Fibroblast of skin of right quadriceps (primary cell): ENCODE measurements at places on chromosomes 6 and 20.

DNA sequence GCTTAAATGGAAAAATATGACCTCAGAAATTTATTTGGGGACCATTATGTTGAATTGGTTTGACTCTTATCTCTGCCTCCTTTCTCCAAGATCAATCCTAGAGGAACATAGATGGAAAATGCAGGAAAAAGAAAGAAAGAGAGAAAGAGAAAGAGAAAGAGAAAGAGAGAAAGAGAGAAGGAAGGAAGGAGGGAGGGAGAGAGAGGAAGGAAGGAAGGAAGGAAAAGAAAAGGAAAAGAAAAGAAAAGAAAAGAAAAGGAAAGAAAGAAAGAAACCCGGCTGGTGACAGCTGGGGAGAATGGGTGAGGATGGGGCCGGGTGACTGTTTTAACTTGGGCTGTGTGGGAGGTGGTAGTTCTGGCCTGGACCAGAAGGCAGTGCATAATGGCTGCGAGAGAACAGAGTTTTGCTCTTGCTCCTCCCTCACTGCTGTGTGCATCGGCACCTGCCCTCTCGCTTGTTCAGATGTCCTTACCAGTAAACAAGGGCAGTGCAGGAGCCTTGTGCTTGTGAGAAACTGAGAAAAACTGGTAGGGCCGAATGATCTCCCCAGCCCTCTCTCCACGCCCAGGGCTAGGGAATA is 24.7 kb downstream of the GLO1 start:
- no peak for DNase-seq

GRCh38 chr6:13400772-13401171 is 72.4 kb upstream of the TBC1D7 start:
- no peak for DNase-seq

- no peak for DNase-seq
Observed at GRCh38 chr6:81105998-81106397, 646.5 kb downstream of the TENT5A start.

GRCh38 chr6:122778302-122778701 is 1.2 kb upstream of the FABP7 start:
- no peak for DNase-seq

DNA sequence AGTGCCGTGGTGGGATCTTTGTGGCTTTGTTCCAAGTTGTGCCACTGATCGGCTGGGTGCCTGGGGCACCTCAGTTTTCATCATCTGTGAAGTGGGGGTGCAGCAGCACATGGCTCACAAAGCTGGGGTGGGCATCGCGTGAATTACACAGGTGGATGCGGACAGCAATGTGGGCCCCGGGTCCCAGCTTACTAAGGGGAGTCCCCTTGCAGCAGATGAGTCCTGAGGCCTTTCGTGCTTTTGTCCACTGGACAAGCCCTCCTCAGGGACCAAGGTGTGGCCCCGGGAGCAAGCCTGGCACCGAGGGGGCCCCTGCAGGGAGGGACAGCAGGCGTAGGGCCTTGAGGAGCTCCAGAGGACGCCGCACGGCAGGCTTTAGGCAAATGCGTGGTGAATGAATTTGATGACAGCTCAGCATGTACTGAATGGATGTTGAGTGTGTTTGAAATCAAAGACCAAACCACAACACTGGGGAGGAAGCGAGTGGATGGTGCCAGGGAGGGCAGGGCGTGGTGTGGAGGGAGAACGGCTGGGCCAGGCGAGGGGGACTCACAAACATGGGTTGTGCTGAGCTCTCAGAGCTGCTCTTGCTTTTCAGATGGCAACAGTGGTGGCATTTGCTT is 53.2 kb downstream of the IRF4 start:
- no peak for DNase-seq

DNA sequence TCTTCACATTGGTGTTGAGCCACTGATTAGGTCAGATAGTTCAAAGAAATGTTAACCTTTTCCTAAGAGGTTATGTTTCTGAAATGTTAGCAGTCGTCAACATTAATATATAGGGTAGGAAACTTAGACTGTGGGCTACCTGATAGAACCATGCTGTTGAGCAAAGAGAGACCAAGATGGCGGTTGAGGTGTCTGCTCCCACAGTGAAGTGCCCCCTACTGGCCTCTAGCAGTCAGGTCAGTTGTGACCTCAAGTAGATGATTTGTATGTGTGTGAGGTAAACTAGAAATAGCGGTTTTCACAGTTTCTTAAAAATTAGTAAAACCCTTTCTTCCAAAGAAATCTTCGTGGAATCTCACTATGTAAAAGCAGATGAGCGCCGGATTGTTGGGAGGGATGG is 40.3 kb downstream of the MTHFD1L start:
- DNase-seq = no peak

DNA sequence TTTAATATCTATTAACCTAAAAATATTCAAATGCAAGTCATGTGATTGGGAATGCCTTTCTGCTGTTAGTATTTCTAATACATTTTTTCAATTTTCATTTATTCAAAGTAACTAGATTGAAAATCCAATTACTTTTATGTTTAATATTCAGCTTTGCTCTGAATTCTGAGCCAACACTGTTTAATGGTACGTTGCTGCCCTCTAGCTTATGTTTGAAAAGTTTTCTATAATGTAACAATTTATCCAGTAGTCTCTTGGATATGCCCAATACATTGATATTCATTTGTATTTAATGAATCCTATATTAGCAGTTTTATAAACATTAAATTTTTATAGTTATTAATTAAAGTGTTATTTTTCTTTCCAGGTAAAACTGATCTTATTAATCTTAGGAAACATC is 47.4 kb downstream of the LGSN start:
- peak; percentile 1 for DNase-seq

DNA sequence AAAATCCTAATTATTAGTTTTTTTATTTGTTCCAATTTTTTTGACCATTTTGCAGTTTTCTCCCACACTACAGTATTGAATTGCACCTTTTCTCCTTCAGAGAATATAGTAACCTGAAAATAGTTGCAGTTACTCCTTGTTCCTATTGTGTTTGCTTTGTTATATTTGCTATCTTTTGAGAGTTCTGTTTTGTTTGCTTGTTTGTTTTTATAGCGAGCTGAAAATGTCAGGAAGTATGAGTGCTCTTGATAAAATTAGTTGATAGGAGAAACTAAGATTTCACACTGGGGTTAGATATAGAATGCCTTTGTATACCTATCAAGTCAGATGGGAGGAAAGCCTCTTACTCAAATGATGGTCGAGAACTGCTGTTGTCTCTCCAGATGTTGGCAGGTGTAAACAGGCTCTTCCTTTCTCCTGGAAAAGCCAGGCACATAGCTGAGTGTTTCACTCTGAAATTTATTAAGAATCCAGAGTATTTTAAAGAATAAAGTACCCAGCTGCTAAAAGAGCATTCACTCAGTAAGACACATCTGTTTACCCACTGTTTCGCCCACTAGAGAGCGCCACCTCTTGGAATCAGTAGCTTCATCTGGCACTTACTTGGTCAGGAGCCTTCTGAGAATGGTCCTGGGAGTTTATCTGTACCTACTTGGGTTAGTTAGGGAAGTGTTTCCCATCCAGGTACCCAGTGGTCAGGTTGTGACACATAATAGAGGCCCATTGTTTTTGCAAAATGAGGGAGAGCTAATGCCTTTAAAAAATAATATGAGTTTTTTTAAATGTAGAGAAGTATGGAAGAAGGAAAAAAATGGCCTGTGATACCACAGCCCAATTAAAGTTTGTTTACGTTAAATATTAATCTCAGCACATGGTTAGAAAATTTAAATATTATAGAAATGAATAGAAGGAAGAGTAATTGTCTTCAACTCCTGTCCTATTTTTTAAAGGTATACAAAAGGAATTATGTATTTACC is 11.2 kb downstream of the NT5DC1 start:
- DNase-seq = peak; percentile 21

DNA sequence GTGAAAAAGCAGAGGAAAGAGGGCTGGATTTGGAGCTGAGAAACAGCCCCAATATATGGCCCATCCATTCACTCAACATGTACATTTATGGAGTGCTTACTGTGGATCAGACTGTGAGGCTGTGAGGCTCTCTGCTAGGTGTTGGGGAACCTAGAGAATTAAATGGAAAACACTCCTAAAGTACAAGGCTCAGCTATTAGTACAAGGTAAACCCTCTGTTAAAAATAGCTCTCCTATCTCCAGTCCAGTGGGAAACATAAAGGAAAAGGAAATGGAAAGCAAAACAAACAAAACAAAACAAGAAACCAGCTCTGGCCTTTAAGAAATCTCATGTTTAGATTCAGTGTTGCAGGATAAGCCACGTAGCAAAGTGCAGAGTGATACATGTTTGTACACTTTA is 35.0 kb downstream of the LY86 start:
- DNase-seq = no peak

GRCh38 chr6:123022975-123023374 is 26.9 kb downstream of the CLVS2 start:
- DNase-seq = no peak

- no peak for DNase-seq
Observed at GRCh38 chr20:43559147-43559987, 540 bp downstream of the SGK2 start.

DNA sequence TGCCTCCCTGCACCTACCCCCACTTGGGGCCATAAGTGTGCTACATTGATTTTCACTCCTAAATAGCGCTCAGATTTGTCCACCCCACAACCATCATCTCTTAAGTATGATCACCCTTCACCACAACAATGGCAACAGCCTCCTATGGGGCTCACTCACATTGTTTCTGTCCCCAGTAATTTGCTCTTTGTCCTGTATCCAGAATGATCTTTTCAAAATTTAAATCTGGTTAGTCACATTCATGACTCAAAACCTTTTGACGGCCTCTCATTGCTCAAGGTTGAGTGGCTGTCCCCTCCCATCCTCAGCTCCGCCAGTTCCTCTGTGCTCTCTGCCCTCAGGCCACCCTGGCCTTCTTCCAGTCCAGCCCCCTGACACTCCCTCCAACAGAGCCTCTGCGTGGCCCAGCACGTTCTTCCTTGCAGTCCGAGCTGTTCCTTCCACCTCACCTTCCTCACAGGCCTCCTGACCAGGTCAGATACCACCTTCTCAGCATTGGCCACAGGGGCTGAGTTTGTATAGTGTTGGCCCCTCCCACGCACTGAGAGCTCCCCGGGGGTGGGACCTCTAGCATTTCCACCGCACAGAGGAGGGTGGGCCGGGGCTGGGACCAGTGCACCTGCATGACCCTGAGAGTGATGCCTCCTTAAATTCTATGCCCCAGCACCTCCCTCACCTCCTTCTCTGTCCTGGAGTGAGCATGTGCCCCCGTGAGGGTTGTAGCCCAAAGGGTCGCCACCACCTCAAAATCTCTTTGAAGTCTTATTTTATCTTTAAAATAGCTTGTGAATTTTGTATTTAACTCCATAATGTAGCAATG is 2.4 kb upstream of the PPP1R3G start:
- peak; percentile 79 for DNase-seq

DNA sequence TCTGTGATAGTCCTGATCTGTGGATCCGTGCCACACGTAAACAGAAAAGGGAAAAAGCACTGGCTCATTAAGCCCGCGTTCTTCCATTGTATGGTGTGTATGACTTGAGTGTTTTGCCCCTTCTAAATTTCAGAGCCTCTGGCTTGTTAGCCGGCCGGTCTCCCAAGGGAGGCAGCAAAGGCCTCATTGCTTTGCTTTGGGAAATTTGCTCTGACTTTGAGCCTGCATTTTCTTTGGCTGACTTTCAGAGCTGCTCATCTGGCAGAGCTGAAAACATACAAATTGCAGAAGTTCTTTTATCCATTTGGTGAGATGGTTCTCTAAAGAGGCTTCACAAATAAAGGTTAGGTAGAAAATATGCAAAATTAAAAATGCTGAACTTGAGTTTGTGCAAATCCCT is 123.0 kb downstream of the UTRN start:
- DNase-seq = peak; percentile 38

GRCh38 chr6:107124934-107125348 is 9.6 kb upstream of the BEND3 start:
- no peak for DNase-seq

- DNase-seq = no peak
Observed at GRCh38 chr20:6017467-6017866, 36.4 kb downstream of the LRRN4 start.

DNA sequence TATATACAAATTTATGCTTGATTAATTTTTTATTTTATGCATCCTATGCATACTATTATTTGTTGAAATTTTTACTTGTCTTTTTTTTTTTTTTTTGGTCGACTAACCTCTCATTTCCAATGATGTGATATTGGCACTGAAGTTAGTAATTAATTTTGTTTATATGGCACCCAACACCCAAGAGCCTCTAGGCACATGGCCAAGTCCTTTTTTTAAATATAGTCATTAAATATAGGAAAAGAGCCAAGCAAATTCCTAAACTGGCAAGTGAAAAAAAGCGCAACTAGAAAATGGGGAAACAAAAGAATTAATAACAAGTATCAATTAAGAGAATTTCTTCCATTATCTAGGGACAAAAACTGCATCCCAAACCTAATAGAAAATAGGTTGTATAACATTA is 85.5 kb upstream of the HS3ST5 start:
- DNase-seq = no peak

GRCh38 chr20:10369723-10370090 is 64.3 kb downstream of the MKKS start:
- DNase-seq = no peak

- no peak for DNase-seq
Observed at GRCh38 chr20:50735813-50736212, 4.4 kb downstream of the PARD6B start.

DNA sequence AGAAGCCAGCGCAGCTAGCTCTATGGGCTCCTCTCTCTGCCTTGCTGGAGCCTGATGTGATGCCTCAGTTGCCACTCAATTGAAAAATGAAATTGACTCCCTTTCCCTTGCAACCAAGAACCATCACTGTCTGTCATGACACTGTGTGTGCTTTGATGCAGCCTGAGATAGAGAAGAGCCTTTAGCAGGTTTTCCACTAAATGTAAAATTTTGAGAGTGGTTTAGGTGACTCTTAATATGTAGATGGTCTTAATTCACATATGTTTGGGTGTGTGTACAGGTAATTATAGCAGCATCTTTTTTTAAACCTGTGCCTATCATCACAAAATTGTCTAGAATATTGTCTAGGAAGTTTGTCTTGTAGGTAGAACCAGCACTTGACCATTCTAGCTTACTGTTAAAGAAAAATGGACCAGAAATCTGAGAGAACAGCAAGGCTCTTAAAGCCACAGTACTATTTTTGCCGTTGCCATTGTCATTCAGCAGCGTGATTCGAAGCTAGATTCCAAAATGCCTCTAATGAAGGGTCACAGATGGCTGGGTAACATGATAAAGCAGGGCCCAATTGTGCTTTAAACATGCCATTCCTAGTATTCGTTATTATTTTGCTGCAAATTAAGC is 1.3 kb downstream of the ARFGEF3 start:
- no peak for DNase-seq
